ENCODE measurements at places on chromosomes 4 and X.

DNA sequence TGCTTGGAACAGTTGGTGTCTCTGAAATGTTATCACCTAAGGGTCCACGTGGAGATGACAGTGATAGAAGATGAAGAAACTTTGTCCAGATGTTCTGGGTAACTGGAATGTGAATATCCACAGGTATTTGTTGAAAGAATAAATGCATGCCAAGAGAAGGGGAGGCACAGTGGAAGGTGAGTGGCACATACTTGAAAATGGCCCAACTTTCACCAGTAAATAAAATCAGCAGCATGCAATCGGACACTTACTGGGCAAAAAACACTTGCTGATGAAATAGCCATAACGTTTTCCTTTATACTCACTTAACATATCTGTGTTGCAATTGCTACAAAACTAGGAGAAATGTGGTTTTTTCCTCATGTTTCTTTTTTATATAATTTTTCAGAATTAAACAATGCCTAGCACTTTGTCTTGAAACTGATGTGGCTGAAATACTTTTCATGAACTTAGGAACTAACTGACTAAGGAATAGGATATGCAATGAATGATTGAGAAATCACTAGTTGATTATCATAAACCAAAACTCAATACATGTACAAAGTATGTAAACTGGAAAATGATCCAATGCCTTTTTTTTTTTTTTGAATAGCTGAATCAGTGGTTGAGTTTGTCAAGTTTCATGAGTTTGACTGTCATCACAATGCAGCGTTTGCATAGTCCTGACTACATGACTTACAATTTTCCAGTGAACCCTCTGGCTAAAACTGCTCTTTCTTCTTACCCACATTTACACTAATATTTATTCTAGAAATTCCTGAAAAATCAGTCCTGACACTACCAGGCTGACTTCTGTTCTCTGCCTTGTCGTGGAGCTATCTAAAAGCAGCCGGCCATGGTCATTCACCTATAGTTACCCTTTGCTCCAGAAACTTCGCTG lies 127.4 kb downstream of the CPE start:
- DNase-seq = no peak

- DNase-seq = no peak
These were observed 23.0 kb downstream of the FLNA start for GRCh38 chrX:154351183-154352011.

- no peak for DNase-seq
These were observed 630.1 kb downstream of the STIM2 start for GRCh38 chr4:27490766-27491165.

DNA sequence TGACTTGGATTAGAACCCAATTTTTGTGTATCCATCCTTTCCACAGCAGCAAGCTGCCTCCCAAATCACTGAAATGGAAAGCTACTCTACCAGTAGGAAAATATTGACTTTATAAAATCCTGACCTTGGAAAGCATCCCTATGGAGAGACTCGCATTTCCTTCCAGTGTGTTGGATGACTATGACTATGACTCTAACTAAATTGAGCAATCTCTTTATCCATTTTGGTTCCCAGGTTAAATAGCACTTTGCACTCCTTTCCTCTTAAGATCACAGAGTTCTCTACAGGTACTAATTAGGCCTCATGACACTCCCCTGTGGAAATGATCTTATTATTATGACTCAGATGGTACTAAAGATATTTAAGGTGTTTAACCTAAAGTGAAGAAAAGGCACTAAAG lies 431.8 kb downstream of the PPARGC1A start:
- no peak for DNase-seq

- DNase-seq = no peak
These were observed 604.8 kb downstream of the TRAM1L1 start for GRCh38 chr4:116480546-116480945.

DNA sequence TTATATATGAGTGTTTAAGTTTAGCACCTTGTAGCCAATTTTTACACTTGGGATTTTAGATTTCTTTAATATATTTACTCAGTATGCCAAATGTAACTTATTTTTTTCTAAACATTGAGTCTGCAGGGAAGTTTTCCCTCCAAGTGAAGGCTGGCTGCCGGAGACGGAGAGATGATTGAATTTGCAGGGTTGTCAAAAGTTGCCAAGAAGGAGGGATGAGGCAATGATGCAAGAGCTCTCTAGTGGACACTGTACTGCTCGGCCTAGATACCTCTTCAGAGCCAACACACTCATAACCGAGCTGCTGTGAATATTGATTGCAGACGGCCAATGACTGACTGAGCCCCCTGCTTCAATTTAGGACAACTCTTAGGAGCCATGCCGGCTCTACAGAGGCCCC lies 318.6 kb upstream of the CASK start:
- DNase-seq = no peak

GRCh38 chrX:118734909-118735308 lies 7.5 kb downstream of the IL13RA1 start:
- DNase-seq = no peak

- DNase-seq = no peak
These were observed 200.5 kb downstream of the INPP4B start for GRCh38 chr4:142645475-142646108.

DNA sequence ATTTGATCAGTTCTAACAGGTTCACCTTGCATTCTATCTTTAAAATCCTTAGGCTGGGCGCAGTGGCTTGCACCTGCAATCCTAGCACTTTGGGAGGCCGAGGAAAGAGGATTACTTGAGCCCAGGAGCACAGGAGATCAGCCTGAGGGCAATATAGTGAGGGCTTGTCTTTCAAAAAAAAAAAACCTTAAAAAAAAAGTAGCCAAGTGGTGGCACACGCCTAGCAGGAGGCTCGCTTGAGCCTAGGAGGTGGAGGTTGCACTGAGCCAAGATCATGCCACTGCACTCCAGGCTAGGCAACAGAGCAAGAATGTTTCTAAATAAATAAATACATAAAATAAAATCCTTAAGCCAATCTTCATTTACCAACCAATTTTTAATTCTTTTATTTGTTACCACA lies 75.6 kb downstream of the PRSS12 start:
- no peak for DNase-seq

GRCh38 chr4:150231107-150231770 lies 153.0 kb downstream of the DCLK2 start:
- no peak for DNase-seq

DNA sequence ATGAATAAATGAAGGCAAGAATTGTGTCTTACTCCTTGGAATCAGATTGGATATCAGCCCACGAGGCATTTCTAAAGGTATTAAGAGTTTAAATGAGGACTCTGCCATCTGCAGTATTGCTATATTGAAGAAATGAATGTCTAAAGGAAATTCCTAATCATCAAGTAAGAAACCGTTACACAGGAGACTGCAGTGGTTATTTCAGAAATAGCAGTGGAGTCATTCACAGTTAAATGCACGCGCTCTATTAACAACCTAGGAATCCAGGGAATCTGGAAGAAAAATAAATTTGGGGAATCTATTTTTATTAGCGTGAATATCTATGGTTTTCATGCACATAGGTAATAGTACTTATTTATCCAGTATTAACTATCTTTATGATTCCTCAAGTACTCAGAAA lies 334.2 kb downstream of the TENM3 start:
- no peak for DNase-seq

DNA sequence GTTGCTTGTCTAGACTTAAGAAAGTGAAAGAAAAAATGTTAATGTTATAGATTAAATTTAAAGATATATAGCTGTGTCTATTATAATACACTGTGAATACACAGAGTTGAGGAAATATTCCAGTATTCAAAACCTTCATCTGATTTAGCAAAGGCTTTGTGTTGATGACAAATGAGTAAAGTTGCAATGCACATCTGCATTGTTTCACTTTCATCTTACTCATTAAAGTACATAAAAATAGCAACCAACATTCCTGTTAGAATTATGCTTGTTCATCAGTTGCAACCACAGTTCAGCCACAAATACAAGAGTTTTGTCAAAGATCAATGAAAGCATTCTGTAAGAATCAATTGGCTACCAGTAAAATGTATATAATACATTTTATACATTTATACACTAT lies 346.4 kb upstream of the SLC7A11 start:
- no peak for DNase-seq

DNA sequence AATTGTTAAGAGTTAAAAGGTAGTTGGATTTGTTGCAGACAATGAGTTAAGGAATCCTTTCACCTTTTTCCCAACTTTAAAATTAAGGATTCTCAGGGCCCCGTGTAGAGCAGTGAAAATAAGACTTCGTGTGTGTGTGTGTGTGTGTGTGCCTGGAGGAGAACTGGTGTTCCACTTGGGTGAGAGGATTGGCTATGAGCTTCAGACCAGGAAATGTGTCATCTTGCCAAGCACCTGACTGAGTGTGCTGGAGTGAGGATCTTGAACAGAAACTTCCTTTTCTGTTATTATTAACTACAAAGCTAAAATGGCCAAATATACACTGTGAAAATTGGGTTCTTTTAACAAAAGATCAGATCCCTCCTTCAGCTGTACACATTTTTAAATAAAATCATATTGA lies 113.1 kb upstream of the VCX2 start:
- no peak for DNase-seq

DNA sequence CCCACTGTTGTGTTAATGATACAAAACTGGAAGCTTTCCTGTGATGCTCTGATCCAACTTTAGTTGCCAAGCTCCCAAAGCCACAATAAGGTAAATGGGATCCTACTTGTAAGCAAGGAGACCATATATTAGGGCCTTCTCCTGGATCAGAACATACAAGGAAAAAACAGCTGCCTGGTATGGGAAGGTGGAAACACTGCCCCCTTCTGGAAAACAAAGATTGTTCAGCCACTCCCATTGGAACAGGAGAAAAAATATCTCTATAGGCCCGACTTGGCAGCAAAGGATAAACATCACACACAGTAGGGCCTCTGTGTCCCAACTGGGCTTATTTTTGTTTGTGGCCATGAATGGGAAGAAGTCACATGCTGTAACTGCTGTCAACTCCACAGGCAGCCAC lies 166.5 kb downstream of the TBX22 start:
- no peak for DNase-seq

GRCh38 chrX:120301497-120301896 lies 9.8 kb downstream of the TMEM255A start:
- DNase-seq = no peak

- peak; percentile 44 for DNase-seq
These were observed 1.5 kb upstream of the PAPSS1 start for GRCh38 chr4:107721436-107722100.

DNA sequence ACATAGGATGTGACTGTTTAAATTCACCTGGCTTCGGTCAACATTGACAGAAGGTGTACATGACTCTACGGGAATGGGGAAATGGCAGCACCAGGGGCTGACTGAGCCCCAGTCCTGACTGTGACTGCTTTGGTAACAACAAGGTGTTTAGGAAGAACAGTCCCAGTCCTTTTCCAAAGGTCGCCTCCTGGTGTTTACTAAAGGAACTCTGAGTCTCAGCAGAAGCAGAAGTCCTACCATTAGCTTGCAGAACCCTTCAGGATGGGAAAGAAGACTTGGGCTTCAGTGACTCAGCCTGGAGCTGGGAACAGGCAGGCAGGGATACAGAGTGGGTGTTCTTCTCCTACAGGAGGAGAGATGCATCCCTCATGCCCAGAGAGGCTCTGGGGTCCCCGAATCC lies 103.3 kb downstream of the MGST2 start:
- no peak for DNase-seq

GRCh38 chr4:138802499-138802898 lies 213.1 kb upstream of the NOCT start:
- DNase-seq = no peak

- DNase-seq = no peak
These were observed 20.1 kb downstream of the ENPP6 start for GRCh38 chr4:184197536-184198082.

- no peak for DNase-seq
These were observed 25.0 kb upstream of the GJB1 start for GRCh38 chrX:71198066-71198465.

GRCh38 chr4:89906777-89907521 lies 12.3 kb downstream of the MMRN1 start:
- DNase-seq = no peak

- DNase-seq = no peak
These were observed 38.6 kb downstream of the AR start for GRCh38 chrX:67582436-67582835.

DNA sequence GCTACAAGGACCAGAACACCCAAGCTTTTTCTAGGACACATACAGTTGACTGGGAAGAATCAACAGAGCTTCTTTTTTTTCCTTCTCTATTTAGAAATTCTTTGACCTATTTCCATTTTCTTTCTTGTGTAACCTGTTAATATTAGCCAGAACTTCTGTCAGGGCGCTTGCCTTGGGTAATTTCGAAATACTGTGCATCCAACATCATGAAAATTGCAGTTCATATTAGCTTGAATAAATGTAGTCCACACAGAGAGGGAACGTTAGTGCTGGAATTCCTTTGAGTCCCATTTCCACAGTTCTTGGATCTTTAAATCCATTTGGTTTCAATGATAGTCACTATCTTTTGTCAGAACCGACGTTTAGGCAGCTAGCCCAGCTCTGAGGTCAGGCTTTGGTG lies 141.8 kb downstream of the MXRA5 start:
- DNase-seq = no peak

DNA sequence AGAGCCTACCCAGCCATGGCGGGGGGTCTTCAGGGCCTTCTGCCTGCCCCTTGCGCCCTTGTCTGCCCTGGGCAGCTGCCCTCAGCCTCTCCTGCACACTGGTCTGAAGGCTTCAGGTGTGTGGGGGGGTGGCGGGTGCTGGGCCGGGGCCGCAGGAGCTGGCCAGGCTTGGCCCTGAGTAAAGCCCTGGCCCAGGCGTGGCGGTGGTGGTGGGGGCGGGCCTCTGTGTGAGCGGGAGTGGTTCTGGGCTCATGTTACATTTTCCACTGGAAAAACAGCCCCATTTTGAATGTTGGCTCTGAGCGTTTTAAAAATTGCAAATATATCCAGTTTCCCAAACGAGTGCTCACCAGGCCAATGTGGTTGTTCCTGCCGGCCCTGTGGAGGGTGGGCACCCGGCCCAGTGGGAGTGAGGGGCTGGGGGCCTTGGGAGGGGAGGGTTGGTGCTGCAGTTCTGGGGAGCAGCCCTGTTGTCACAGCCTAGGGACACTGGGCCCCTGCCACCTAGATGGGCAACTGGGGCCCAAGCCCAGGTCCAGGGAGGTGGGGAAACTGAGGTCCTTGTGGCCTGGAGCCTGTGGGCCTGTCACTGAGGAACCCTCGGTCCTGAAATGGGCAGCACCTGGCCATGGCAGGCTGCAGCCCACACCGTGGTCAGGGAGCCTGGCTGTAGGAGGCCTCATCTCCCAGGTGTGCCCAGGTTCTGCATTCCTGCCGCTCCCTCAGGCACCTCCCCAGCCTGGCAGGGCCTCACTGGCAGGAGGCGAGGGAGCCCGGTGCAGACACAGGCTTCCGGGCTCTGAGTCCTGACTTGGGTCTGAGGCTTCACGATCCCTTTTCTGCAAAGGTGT lies 28.3 kb downstream of the FGFRL1 start:
- no peak for DNase-seq

DNA sequence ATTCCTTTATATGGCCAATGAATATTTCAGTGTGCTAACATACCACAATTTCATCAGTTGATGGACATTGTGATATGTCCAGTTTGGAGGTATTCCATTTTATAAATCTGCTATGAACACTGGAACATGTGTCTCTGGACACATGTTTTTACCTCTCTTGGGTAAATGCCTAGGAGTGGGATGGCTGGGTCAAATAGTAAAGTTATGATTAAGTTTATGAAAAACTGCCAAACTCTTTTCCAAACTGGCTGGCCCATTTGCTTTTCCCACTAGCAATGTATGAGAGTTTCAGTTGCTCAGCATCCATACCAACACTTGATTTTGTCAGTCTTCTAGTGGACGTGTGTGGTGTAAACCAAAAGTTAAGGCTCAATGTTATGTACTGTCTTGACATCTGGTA lies 40.5 kb downstream of the CEP44 start:
- no peak for DNase-seq

Measured in activated CD4-positive, alpha-beta T cell treated with anti-CD3 and anti-CD28 coated beads, Interleukin-2, amount 50 U/mL, for 4 hours (primary cell).